SK-N-DZ (cell line): ENCODE measurements at places on chromosomes 4 and X.

DNA sequence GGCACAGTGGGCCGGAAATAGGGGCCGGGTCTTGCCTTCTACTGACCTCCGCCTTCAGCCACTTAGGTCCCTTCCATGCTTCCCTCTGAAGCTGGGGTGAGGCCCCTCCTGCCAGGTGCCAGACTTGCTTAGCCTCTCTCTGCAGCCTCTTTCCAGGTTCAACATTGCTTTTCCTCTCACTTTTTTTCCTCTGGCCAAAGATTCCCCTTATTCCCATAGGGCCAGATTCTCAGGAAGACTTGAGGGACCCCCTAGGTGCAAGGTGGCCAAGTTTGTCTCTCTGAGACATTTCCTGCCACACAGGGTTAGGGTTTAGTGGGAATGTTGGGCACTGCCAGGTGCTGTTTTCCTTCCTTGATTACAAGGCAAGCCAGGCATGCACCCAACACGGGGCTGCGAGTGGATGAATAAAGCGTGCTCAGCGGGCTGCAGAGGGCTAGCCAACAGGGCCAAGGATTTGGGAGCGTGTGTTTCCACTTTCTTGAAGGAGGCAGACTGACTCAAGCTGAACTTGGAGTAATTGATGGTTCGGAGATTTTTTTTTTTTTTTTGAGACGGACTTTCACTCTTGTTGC, 7.6 kb upstream of the GJB1 start:
- no peak for DNase-seq

DNA sequence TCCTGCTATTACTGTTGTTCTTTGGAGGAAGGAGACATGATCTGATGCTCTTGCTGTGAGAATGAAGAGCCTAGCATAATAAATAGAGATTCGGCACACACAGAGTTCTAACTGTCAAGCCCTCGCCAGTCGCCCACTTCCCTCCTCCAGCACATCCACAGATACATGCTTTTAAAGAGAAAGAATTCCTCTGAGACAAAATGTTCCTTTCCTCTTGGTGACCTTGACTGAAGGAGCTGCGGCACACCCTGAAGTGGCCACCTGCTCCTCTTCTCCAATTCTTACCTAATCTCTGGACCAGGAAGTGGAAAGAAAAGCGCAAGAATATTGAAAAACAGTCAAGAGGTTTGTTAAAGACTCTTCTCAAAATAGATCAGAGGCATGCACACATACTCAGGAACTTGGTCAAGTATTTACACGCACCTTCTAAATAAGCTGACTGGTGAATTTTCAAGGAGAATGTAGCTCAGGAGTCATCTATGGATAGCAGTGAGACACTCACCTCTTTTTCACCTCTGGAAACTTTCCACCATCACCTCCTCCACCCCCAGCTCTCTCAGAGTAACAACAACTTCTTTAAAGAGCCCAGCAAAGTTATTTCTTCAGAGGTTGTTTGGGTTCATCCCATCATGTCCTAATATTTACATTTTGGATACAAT, 95.4 kb downstream of the PARM1 start:
- DNase-seq, result no peak

GRCh38 chr4:153645183-153645582, 38.9 kb upstream of the TLR2 start:
- no peak for DNase-seq

DNA sequence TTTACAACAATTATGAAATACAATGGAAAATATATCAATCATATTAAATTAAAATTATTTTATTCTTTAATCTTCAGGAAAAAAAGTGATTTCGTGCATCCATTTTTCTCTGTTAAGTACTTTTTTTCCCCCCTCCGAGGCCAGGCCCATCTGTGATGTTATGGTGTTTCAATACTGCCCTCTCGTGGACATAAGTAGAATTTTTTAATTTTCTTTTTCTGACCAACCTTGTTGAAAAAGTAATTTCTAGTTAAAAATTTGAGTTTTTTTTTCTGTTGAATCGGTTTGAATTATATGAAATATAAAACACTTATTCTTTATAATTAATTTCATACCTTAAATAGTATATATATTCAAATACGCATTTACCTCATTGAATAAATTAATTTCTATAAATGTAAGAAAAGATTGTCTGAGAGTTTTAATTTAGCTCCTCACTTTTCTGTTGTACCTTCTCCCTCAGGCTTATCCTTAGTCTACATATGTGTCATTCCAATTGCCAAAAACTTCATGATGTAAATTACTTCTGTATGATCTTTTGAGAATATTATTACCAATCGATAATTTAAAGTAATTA, 175.8 kb upstream of the TECRL start:
- peak; percentile 49 for DNase-seq

DNA sequence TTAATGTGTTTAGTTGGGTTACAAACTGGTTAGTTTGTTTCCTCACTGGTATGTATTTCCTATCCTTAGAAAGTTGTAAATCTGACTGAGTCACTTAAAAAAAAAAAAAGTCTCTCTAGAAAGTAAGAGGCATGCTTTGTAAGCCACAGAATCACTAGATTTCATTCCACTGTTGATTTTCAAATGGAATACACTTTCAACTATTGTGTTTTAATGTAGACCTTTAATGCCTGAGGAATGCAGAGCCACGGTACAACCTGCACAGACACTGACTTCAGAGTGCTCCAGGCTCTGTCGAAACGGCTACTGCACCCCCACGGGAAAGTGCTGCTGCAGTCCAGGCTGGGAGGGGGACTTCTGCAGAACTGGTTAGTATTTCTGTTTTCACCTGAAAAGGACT, 88.6 kb downstream of the HHIP start:
- peak; percentile 8 for DNase-seq

GRCh38 chrX:389021-389441, 2.3 kb upstream of the PPP2R3B start:
- no peak for DNase-seq

DNA sequence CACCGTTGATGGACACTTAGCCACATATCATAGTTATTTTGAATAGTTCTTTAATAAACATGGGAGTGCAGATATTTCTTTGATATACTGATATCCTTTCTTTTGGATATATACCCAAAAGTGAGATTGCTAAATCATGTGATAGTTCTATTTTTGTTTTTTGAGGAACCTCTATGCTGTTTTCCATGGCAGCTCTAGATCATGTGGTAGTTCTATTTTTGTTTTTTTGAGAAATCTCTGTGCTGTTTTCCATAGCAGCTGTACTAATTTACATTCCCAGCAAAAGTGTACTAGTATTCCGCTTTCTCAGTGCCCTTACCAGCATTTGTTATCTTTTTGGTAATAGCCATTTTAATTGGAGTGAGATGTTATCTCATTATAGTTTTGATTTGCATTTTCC, 3.6 kb downstream of the SH3BGRL start:
- DNase-seq, result no peak

GRCh38 chrX:40278340-40279090, 180.8 kb upstream of the BCOR start:
- DNase-seq, result no peak

GRCh38 chrX:65528293-65528692, 6.3 kb downstream of the LAS1L start:
- no peak for DNase-seq

- DNase-seq, result no peak
Observed at GRCh38 chr4:8204576-8205227, 5.6 kb downstream of the SH3TC1 start.

DNA sequence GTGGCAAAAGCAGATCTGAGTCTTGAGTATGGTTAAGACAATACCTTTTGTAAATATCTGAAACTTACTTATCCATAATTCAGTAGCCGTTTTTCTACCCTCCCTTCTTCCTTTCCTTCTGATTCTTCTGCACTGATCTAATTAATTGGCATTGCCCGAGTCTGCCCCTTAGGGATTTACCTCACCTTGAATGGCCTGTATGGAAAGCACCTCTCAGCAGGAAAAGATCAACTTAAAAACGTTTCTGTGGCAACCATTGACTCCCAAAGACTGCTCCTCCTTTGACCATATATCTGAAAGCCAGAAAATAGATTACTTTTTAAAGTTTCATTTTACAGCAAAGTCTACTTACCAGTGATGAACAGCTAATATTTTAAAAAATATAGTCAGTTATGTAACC, 496.5 kb upstream of the LCORL start:
- DNase-seq, result no peak

GRCh38 chr4:19177616-19178015, 1074.1 kb upstream of the SLIT2 start:
- DNase-seq, result no peak

- peak; percentile 16 for DNase-seq
Observed at GRCh38 chr4:102625232-102625930, 124.2 kb downstream of the NFKB1 start.

GRCh38 chrX:69138512-69138911, 26.7 kb downstream of the PJA1 start:
- DNase-seq, result no peak

- no peak for DNase-seq
Observed at GRCh38 chr4:23970201-23970850, 80.5 kb upstream of the PPARGC1A start.

- DNase-seq, result no peak
Observed at GRCh38 chr4:182604953-182605352, 312.2 kb downstream of the DCTD start.

- DNase-seq, result no peak
Observed at GRCh38 chrX:38662640-38663039, 101.3 kb downstream of the TSPAN7 start.

GRCh38 chrX:131895807-131896206, 127.3 kb upstream of the STK26 start:
- no peak for DNase-seq

- DNase-seq, result no peak
Observed at GRCh38 chr4:113943863-113944262, 35.6 kb downstream of the ARSJ start.

DNA sequence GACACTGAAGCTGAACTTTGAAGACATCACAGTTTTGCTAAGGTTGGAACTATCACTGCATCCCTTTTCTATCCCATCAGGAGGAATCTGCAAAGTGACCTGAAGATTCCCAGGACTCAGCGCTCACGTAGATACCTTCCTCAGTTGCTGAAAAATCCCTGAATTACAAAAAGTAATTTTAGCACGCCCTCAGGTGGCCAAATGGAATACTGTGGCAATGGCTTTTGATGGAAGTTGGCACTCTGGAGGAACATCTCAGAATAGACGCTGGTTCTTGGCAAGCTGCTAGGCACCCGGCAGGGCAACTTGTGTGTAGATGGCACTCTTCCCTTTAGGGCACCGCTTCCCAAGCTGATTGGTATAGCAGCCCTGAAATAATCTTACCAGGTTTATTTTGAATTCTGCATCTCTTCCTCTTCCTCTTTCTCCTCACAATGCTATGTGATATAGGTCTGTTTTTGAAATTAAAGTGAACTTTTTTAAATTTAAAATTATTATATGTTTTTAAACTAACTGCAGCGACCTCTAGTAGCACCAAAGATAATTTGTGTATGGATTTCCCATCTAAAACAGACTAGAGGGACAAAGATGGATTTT, 16.3 kb upstream of the ESX1 start:
- DNase-seq, result peak; percentile 10

DNA sequence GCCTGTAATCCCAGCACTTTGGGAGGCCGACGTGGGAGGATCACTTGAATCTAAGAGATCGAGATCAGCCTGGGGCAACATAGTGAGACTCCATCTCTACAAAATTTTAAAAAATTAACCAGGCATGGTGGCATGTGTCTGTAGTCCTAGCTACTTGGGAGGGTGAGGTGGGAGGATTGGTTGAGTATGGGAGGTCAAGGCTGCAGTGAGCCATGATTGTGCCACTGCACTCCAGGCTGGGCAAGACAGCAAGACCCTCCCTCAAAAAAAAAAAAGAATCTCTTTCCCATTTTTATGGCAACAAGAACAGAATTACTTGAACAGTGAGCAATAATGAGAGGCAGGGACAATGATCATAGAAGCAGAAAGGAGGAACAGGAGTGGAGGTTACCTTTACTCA, 94.8 kb downstream of the RNF150 start:
- no peak for DNase-seq
